ENCODE measurements at places on chromosomes 13 and 19. TPM values are rescaled to one million over a fixed set of nuclear protein-coding genes. Genes with fewer than 3 reads are reported as not detected.

MYO16 gene
- polyA plus RNA-seq: 0.03 TPM

PIP5K1C gene
- polyA plus RNA-seq: 20.7 TPM

FBXO17 gene
- polyA plus RNA-seq: 1.7 TPM

ZNF729 gene
- not detected for polyA plus RNA-seq

CRX gene
- not detected for polyA plus RNA-seq

GRCh38 chr13:40269086-40269485 lies 397.4 kb downstream of the FOXO1 start:
- peak; percentile 63 for DNase-seq

DNA sequence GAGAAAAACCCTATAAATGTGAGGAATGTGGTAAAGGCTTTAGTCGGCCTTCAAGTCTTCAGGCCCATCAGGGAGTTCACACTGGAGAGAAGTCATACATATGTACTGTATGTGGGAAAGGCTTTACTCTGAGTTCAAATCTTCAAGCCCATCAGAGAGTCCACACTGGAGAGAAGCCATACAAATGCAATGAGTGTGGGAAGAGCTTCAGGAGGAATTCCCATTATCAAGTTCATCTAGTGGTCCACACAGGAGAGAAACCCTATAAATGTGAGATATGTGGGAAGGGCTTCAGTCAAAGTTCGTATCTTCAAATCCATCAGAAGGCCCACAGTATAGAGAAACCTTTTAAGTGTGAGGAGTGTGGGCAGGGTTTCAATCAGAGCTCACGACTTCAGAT lies 11.7 kb downstream of the ZNF226 start:
- no peak for DNase-seq

GRCh38 chr19:49468199-49468598 lies 5.8 kb upstream of the FLT3LG start:
- DNase-seq: no peak

DNA sequence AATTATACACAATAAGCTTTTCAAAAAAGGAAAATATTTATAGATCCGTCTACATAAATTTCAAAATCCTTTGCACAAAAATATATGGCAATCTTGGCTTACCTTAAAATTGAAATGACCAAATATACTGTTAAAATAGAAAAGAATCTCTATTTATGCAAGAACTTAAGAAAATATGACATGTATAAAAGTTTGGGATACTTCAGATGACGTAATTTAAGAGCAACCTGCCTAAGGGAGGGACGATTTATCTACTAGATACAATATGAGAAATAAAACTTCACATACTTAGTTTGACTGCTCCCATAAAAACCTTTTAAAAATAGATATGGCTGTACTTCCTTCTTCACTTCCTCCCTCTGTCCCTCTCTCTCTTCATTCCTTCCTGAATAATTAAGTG lies 587.3 kb upstream of the SPRY2 start:
- no peak for DNase-seq

DNA sequence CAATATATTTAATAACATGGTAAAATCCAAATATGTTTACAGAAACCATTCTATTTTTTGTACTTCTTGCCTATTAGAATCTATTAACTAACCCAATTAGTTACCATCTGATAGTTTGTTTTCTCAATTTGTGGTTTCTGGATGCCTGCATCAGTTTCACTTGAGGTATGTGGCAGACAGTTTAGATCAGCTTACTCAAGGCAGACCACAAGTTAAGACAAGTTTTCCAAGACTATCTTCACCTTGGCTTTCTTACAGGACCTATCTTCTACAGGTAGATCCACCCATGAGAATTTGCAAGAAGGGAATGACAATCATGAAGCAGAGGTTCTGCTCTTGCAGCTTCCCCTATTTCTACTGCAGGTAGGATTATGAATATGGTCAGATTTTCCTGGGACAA lies 458.6 kb downstream of the DACH1 start:
- no peak for DNase-seq

- DNase-seq: no peak
Observed at GRCh38 chr19:44684892-44685863, 13.8 kb upstream of the CEACAM16 start.

GRCh38 chr13:20016649-20017364 lies 58.3 kb downstream of the ZMYM2 start:
- DNase-seq: no peak

- no peak for DNase-seq
Observed at GRCh38 chr13:75603038-75603437, 33.1 kb upstream of the LMO7 start.

DNA sequence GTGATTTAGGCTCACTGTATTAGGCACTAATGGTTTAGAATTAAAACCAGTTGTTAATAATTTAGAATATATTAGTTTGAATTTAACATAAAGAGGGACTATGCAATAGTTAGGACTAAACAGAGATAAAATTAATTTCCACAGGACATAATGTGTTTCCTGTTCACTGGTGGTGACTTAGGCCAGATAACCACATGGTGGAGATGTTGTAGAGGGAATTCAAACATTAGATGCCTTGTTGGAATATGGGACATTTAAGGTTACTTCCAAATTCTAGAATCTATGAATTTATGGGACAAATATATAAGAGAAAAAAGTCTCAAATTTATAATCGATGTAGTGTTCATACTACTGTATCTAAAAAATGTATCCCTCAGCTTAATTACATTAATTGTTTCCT lies 615.5 kb upstream of the KLHL1 start:
- DNase-seq: no peak

DNA sequence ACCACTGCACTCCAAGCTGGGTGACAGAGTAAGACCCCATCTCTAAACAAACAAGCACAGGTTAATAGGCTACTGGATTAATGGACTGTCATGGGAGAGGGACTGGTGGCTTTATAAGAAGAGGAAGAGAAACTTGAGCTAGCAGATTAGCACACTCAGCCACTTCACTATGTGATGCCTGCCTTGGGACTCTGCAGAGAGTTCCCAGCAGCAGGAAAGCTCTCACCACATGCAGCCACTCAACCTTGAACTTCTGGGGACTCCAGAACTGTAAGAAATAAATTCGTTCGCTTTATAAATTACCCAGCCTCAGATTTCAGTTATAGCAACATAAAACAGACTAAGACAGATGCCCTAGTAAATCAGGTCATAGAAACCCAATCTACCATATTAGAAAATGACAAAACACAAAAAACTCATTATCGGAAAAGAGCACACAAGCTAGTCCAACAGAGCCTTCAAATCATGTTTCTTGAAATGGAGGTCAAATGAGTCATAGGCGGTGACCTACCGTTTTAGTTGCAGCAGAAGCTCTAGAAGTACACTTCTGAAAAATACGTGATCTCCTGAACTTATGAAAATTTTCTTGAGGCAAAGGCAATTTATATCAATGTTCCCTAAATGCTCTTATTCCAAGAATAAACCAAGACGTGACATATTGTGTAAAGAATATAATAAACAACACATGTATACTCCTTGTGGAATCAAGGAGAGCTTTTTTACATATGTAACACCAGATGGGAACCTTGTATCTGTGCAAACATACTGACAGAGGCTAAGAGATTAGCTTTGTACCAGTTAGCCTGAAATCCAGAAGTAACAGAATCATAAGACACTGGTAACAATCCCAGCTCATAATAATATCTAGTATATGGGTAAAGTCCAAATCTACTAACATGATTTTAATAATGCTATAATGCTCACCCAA lies 340.9 kb upstream of the SGCG start:
- no peak for DNase-seq

DNA sequence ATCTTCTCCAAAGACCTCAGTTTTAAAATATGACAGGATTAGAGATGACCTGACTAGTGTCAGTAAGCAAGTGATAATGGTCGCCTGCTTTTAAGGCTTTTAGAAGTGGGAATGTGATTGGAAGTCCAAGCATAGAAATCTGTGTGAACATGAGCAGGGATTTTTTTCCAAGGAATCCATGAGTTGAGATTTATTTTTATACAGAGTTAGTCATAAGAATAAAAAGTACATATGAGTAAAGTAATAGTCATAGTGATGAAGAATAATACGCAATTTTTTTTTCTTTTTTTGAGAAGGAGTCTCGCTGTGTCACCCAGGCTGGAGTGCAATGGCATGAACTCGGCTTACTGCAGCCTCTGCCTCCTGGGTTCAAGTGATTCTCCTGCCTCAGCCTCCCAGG lies 1.6 kb downstream of the ZNF546 start:
- DNase-seq: no peak

DNA sequence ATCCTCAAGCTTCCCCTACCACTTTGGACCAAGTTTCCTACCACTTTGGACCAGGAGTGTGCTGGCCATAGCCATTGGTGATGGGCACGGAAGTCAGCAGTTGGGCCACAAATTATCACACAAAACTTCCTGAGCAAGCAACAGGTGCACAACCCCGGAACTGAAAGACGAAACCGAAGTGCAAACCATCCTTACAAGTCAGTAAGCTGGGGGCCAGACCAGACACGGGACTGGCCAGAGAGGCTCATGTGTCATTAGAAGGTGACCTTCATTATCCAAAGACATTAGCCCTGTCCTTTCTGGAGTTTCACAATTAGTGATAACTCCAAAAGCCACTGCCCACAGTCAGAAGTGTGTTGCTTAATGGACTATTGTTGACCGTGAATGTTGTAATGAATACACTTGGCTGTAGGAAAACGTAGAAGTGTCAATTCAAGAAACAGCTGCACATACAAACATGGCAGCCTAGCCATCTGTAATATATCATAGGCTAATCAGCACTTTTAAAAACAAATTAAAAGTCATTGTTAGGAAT lies 244.1 kb upstream of the IRS2 start:
- no peak for DNase-seq

GRCh38 chr13:113155201-113155600 lies 3.2 kb upstream of the PROZ start:
- DNase-seq: no peak

- DNase-seq: no peak
Observed at GRCh38 chr19:45774765-45775164, 5.7 kb upstream of the SIX5 start.

DNA sequence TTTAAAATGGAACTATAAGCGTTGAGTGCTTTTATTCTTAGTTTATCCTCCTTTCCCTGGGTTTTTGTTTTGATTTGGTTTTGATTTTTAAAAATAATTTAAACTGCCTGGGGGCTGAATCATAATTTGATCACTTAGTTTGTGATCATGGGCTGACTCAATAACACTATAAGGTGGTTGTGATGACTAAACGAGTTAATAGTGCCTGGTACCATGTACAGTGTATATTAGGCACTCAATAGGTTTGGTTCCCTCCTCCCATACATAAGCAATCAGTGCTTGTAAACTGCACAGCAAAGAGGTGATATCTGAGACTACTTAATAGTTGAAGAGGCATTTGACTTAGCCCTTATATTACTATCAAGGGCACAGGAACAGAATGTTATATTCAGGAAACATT lies 200.9 kb upstream of the RFC3 start:
- DNase-seq: no peak

DNA sequence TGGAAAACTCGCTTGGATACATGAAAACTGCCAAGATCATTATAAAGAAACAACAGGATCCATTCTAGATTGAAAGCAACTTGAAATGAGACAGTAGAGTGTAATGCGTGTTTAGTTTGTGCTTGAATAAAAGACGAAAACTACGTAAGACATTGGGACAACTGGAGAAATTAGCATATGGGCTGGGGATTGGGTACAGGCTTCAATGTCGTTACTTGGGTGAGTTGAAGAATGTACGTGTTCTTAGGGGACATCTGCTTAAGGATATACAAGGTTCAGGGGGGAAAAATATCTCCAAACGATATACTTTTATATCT lies 471 bp upstream of the ERVK3-1 start:
- no peak for DNase-seq

GRCh38 chr19:49988433-49988832 lies 27.5 kb upstream of the SIGLEC11 start:
- no peak for DNase-seq

- peak; percentile 21 for DNase-seq
Observed at GRCh38 chr13:95745289-95745688, 68.3 kb downstream of the DNAJC3 start.

GRCh38 chr13:33172911-33173310 lies 112.6 kb downstream of the STARD13 start:
- no peak for DNase-seq

- peak; percentile 82 for DNase-seq
Observed at GRCh38 chr19:6092329-6093286, 17.7 kb downstream of the RFX2 start.

- DNase-seq: no peak
Observed at GRCh38 chr19:12695514-12695913, 917 bp downstream of the FBXW9 start.

Measured in psoas muscle (tissue), 8 donors.